ENCODE measurements at places on chromosomes 6 and 20.

GRCh38 chr20:3188823-3189413 is 15.6 kb downstream of the DDRGK1 start:
- DNase-seq = no peak

DNA sequence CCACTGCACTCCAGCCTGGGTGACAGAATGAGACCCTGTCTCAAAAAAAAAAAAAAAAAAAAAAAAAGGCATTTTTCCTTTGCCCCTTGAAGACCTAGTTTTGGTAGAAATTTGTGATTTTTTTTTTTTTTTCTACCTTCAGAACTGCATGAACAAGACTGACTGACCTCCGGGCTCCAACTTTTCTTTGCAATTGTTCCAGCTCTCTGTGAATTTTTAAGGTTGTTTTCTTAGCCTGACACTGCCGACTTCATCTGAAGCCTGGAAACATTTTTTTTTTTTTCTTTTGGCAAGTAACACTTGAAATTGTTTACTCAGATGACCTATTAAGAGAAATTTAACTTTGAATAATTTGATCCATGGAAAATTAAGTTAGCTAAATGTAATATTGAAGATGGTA is 73.0 kb downstream of the SLC24A3 start:
- DNase-seq = no peak

GRCh38 chr6:37314487-37315156 is 39.2 kb upstream of the RNF8 start:
- DNase-seq = no peak

- no peak for DNase-seq
Measured at GRCh38 chr6:123541462-123541861, 95.3 kb downstream of the TRDN start.

- DNase-seq = no peak
Measured at GRCh38 chr6:118371955-118372354, 176.1 kb upstream of the PLN start.

GRCh38 chr6:130359736-130360135 is 6.1 kb upstream of the TMEM200A start:
- DNase-seq = no peak

- DNase-seq = peak; percentile 35
Measured at GRCh38 chr6:98560841-98561240, 273.5 kb upstream of the POU3F2 start.

GRCh38 chr6:84498905-84499304 is 265.5 kb downstream of the TBX18 start:
- DNase-seq = no peak

All from NCI-H2227 treated with DMSO at 0.1 percent for 48 hours (cell line).